ENCODE measurements at places on chromosomes 7 and 10.

DNA sequence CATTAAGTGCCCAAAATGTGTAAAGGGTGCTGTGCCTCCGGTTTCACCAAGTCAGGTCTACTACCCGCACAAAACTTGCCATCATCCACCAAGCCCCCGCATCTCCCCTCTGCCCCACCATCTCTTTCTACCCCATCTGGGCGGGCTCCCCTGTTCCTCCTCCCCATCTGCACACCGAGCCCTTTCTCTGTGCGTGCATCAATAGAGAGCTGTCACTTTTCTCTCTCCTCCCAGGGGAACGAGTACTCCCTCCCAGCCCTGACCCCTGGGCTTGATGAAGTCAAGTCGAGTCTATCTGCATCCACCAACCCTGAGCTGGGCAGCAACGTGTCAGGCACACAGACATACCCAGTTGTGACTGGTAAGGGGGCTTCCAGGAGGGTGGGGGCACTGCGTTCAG, 63.5 kb downstream of the PAX2 start:
- no peak for DNase-seq

GRCh38 chr10:34547291-34547690, 267.8 kb downstream of the PARD3 start:
- no peak for DNase-seq

DNA sequence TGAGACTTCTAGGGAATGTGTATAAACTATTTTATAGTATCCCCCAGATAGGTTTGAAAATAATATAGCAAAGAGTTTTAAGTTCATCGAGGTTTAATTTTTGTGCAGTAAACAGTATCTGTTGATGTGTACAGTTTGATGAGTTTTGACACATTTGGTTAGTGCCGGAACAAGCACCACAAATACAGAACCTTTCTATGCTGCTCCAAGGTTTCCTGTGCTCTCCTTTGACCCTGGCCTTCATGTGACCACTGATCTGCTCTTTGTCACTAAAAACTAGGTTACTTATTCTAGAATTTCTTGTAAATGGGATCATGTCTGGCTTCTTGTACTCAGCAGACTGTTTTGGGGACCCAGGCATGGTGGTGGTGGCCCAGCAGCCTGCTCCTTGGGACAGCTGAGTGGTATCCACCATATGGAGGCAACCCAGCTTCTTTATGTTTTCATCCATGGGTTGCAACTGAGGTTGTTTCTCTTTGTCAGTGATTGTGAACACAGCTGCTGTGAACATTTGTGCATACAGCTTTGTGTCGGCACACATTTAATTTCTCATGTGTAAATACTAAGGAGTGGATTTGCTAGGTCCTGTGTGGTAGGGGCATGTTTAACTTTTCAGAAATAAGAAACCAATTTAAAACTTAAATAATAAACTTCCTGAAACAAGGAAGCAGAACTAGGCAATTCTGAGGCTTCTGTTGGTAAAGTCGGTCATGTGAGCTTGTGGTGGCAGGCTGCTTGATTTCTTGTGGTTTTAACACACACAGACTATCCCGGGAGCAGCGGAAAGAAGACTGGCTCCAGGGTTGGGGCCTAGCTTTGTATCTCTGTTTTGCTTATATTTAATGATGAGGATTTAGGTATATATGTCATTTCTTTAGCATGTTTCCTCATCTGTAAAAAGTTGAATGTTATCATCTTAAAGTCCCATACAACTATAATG, 219.4 kb downstream of the ABCA13 start:
- no peak for DNase-seq

GRCh38 chr7:151060416-151061212, 1.2 kb downstream of the SLC4A2 start:
- DNase-seq: no peak

- no peak for DNase-seq
These were observed 37.8 kb downstream of the CLRN3 start for GRCh38 chr10:127854769-127855590.

DNA sequence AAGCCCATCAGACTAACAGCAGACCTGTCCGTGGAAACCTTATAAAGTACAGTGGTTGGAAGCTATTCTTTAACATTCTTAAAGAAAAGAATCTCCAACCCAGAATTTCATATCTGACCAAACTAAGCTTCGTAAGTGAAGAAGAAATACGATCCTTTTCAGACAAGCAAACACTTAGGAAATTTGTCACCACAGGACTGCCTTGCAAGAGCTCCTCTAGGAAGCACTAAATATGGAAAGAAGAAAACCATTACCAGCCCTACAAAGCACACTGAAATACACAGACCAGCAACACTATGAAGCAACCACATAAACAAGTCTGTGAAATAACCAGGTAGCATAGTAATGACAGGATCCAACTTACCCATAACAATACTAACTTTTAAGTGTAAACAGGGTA, 177.7 kb upstream of the PRSS1 start:
- DNase-seq: no peak

DNA sequence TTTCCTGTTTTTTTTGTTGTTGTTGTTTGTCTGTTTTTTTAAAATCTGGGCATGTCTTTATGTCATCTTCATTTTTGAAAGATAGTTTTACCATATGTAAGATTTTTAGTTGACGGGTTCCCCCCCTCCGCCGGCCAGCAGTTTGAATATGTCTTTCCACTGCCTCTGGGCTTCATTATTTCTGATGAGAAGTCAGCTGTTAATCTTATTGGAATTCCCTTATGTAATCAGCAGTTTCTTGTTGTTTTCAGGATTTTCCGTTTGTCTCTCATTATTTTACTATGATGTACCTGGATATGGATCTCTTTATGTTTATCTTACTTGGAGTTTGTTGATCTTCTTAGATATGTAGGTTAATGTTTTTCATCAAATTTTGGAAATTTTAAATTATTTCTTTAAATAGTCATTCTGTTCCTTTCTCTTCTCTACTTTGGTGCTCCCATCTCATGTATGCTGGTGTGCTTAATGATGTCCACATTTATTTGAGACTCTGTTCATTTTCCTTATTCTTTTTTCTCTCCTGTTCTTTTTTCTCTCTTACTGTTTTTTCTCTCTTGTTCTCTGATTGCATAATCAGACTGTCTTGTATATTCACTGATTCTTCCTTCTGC, 9.7 kb downstream of the EXOC6 start:
- no peak for DNase-seq

GRCh38 chr10:130016993-130017630, 53.0 kb upstream of the EBF3 start:
- no peak for DNase-seq

- no peak for DNase-seq
These were observed 8.4 kb upstream of the SLC16A12 start for GRCh38 chr10:89543841-89544240.

GRCh38 chr7:77497079-77497478, 40.0 kb upstream of the PTPN12 start:
- DNase-seq: no peak

DNA sequence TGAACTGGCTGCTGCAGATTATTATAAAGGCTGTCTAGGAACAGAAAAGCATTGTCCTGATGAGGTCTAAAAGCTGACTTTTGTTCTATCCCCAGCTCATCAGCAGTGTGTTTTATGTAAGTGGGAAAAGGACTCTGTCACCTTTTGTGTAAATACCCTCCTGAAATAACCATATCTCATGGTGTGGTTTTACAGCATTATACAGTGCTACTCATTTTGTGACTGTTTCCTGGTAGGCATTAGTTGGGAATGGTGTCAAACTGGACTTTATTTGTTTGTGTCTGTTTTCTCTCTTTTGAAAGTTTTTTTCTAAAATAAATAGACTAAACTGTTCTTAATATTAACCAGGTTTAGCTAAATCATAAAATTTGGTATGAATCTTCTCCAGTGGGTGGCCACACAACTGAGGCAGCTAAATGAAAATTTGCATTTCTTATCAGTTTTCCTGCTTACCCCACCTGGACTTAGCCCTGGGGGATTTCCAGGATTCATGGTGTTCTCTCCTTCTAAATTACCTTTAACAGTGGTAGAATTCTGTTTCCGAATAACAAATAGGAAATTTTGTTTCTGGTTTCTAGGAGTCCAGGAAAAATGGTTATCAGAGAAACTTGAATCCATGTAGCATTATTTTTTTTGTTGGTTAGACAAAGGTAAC, 140.9 kb downstream of the LHFPL3 start:
- DNase-seq: no peak

DNA sequence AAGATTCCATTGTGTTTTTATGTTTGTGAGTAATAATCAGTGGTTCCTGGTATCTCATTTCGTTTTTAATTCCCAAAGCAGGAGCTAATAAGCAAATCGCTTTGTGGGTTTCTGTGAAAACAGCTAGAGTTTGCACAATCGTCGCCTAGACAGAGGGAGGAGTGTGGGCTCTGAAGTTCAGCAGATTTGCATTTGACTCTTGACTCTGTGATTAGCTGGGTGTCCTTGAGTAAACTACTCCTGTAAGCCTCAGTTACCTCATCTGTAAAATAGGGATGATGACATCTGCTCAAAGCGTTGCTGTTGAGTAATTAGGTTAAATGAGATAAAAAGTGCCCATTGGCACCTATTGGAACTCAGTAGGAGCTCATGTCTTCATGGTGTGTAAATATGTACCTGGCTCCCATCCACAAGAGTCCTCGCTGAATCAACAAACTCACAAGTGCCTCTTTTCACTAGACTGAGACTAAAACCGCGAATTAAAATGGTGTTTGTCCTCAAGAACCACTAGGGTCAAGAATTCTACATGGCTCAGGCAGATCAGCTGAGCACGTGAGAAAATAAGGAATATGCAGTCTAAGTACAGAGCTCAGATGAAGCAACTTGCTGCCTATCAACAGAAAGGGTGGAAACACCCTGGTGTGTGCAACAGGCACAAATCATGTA, 385.8 kb upstream of the C7orf33 start:
- no peak for DNase-seq

DNA sequence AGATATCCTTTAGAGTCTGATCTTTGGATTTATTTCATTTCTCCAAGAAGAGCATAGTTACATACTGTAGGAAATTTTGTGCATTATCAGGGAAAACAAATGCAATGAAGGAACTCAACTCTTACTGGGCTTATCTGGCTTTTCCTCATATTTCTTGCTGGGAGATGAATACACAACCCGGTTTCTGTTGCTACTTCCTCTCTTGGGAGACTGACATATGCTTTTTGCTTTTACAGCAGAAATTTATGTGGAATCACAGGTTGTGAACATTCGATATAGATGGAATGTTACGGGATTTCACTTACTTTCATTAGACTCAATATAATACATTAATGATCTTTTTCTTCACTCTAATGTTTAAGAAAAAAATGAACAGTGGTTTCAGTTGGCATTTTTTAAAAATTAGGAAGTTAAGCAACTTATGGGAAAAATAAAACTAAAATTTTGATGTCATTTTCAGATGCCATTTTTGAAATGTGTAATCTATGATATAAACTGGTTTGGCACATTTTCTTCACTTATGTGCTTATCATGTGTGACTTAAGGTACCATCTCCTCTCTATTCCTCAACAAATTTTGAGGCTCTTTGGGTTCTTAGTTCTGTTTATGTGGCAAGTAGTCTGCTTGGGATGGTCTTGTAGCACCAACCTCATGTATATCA, 7.1 kb downstream of the SND1 start:
- no peak for DNase-seq

GRCh38 chr7:15820319-15820718, 133.8 kb upstream of the MEOX2 start:
- no peak for DNase-seq

GRCh38 chr7:132347123-132347522, 229.1 kb downstream of the PLXNA4 start:
- DNase-seq: no peak

DNA sequence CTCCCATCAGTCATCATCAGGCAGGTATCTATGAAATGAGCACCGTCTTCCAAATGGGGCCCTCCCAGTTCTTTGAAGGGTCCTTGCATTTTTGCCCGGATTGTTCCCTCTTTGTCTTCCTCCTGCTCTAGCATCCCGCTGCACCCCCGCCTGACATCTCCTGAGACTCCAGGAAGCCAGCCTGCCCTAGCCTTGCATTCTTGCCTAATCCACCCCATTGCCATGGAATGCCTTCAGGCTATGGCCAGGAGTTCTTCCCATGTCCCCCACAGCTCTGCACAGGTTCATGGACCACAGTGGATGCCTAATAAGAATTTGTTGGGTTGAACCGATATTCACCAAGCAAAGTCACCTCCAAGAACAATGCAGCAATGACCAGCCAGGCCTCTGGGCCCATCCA, 62.1 kb downstream of the ZMIZ1 start:
- DNase-seq: no peak

- DNase-seq: no peak
These were observed 165.9 kb downstream of the ABCA13 start for GRCh38 chr7:48337012-48337621.

- no peak for DNase-seq
These were observed 145.9 kb downstream of the NRCAM start for GRCh38 chr7:108310351-108310750.

DNA sequence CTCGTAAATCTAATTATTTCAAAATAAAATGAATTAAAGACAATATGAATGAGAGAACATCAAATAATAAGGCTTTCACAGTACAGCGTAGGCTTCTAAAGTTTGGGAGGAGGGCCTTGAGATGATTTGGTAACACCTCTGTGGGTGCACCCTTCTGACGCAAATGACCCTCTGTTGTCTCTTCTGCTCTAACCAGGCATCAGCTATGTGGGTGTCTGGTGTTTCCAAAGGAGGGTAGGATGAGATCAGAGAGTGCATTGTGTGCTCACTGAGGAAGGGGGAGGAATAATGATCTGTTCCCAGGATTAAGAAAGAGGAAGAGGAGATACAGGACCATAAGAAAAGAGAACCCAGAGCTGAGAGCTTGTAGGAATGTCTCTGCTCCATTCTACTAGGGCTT, 420.4 kb downstream of the SDK1 start:
- no peak for DNase-seq

DNA sequence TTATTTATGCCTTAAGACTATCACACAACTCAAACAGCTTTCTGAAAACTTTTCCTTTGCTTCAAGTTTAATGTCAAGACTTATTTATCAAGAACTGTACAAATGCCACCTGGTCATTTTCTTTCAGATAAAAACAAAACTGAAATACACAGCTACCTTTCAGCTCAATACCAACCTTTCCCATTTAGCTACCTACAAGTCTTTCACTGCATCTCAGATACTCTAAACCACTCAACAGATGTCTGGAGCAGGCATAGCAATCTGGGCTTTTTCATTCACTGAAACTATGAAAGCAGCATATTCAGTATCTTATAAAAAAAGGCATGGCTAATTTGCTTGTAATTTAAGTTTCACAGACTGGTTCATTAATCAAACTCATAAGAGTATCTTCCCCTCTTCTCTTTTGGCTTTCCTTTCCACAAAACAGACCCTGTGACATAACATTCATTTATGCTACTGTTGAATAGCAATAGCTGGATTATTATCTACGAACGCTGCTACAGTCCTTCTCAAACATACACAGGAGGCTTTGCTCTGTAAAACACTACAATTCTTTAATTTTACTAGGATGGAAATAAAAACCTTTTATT, 8.2 kb downstream of the TRA2A start:
- no peak for DNase-seq

DNA sequence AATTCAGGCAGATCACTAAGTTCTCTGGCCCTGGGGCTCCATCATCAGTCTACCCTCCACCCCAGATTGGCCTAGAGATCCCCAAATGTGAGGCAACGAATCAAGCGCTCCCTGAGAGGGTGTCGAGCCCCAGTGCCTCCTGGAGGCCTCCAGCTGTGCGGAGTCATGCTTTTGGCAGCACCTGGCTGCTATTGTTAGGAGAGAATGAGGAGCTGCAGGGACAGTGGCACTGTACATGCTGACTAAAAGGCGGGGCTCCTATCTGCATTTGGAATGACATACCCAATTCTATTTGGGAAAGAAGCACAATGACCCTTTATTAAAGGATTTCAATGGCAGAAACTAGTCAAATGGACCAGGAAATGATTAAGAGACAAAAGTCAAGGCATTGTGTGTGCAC, 161.8 kb downstream of the DPY19L1 start:
- no peak for DNase-seq

- no peak for DNase-seq
These were observed 33.1 kb upstream of the EGFR start for GRCh38 chr7:54985426-54986330.

All from CD4-positive, alpha-beta T cell treated with Interleukin-6 at 100 ng/mL for 8 hours (primary cell).